Neural progenitor cell (in vitro differentiated cells): ENCODE measurements at places on chromosomes 11 and 22. TPM values are rescaled to one million over a fixed set of nuclear protein-coding genes. Genes with fewer than 3 reads are reported as not detected.
A peak's percentile ranks its signal among the peaks of the same experiment; 100 is the strongest.

- DNase-seq: no peak
Measured at GRCh38 chr22:45203150-45203951, 37.3 kb downstream of the KIAA0930 start.

Gene ZDHHC8
- 7.1 and 11.4 TPM in 2 replicates for total RNA-seq

- DNase-seq: no peak
Measured at GRCh38 chr11:94060401-94060800, 39.2 kb downstream of the HEPHL1 start.

- peak; percentile 79 for DNase-seq
Measured at GRCh38 chr11:68950270-68950669, 30.5 kb downstream of the MRGPRD start.

- DNase-seq: peak; percentile 86
Measured at GRCh38 chr11:10304495-10305261, at the start of gene ADM. TSS of gene ADM (plus strand) at chr11:10305073. CDS start at chr11:10305701, 628 bp downstream.

- DNase-seq: no peak
Measured at GRCh38 chr11:128783513-128783912, 83.6 kb downstream of the KCNJ1 start.

Gene C11orf87
- total RNA-seq: not detected in 2 replicates

DNA sequence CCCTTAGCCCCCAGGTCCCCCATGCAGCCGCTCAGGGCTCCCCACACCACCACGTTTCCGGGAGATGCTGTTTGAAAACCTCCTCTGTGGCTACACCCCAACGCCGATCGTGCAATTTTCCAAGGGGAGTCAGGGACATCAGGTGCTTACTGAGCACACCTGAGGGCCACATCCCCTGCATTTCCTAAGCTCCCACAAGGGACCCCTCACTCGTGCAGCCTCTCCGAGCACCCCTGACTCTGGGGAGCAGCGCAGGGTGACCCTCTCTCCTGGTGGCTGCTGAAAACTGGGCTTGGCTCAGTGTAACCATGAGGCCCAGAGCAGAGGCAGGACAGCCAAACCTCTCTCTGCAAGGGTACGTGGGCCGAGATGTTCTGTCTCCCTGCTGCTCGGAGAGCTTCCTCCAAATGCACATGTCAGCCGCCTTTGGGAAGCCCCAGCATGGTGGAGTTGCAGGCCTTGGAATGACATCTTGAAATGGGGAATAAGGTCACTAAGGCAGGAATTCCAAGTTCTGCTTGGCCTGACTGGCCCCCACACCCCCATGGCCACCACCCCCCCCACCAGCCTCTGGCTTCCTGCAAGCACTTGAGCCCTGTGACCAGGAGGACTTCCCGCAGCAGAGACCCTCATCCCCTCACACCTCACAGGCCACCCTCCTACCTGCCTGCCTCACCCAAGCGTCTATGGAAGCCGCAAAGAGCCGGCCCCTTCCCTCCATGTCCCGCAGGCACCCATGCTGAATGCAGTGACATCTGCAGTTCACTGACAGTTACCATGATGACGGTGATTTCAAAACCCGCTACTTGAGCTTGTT is 257.4 kb downstream of the BRD1 start:
- no peak for DNase-seq

Gene RBX1
- 77.8 and 117 TPM in 2 replicates for total RNA-seq

- no peak for DNase-seq
Measured at GRCh38 chr11:80451105-80451504, 1010.3 kb upstream of the TENM4 start.

DNA sequence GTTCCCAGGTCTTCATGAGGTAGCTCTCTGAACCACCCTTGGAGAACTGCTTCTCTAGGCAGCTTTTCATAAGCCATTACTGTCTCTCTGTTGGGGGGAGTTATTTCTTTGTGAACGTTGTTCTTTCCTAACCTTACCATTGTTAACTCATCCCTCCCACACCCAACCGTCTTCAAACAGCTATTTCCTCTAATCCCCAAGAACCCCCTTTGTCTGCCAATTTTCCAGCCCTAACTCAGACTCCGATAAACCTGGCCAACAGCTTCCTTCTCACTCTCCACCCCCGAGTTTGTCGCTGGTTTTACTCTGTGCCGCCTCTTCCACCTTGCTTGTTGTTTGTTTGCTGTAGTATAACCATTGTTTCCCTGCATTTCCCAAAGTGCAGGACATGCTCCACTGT is 131.5 kb downstream of the CCDC34 start:
- peak; percentile 32 for DNase-seq

DNA sequence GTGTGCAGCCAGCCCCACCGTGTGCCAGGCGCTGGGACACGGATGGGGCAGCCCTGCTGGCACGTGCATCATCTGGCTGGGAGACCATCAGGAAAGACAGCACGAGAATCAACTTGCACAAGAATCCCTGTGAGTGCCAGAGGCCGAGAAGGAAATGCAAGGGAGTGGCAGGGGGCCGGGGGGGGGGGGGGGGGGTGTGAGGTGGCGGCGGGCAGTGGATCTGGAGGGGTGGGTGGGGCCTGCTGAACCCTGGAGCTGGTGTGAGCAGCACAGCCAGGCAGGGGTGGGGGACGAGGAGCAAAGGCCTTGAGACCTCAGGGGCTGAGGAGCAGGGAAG is 14.0 kb upstream of the FLRT1 start:
- DNase-seq: peak; percentile 26

DNA sequence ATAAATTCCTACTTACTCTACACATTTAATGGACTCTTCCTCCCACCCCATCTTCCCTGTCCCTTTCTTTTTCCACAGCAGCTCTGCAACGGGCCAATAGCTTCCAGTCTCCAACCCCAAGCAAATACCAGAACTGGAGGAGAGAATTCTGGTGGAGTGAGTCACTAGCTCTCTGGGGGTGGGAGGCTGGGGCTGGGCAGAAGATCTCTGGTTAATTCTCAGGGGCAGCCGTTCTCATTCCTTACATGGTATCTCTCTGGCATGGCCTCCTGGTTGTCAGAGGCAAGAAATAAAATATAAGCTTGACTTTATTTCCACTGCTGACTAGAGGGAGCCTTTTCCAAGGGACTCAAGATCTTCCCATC is 90.4 kb upstream of the PARVA start:
- DNase-seq: no peak

GRCh38 chr11:127625402-127625801 is 624.8 kb upstream of the KIRREL3 start:
- DNase-seq: no peak

Gene EXPH5
- total RNA-seq: 0.84 and 1.4 TPM in 2 replicates

Gene SLC16A8
- 1.0 and 3.1 TPM in 2 replicates for total RNA-seq

DNA sequence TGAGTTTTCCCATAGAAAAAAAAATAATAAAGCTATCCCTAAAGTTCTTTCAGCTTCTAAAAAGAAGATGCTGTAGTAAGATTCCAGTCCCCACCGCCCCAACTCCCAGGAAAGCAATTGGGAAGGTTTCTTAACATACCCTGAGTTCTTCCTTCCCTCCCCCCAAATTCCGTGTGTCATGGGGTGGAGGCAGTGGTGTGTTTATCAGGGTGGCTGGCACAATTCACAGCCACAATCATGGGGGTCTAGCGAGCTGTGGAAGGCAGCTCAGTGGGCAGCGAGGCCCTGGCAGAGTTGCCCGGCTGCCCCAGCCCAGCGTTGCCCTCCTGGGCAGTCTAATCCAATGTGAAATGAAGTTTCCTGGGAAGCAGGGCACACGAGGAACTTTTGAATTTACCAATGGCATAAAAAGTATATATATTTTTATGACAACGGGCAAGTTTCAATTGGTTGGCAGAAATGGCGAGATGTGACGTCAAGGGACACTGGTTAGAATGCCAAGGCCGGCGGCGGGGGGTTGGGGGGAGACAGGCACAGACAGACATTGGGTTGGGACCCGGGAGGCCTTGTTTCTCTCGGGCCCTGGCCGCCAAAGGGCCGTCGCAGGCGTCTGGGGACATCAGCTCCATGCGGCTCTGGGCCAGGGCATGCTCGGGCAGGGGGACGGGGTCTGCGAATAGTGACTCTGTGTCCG is 80.7 kb upstream of the PPARA start:
- DNase-seq: no peak

Gene FOLH1
- not detected in 2 replicates for total RNA-seq

Gene TP53I11
- 23.1 and 91.9 TPM in 2 replicates for total RNA-seq

DNA sequence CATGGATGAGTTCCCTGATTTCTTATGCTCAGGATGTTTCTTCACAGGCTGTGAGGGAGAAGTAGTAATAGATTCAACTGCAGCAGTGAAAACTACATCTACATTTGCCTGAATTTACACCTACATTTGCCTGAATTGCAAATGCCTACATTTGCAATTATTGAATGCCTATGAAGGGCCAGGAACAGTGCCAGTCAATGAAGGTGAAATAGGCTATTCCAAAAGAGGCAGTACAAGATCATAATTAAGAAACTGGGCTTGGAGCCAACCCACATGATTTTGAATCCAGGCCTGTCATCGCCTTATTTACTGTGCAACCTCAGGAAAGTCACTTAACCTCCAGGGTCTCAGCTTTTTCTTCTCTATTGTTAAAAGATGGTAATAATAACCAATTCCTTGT is 1353.3 kb downstream of the FAM181B start:
- no peak for DNase-seq

Gene ABCC8
- total RNA-seq: 0.32 and 4.2 TPM in 2 replicates
